Iris pigment epithelial cell (primary cell): ENCODE measurements at places on chromosomes 6 and 20.
A peak's percentile ranks its signal among the peaks of the same experiment; 100 is the strongest.

- DNase-seq = peak; percentile 73
Measured at GRCh38 chr6:128235556-128235955, 284.8 kb downstream of the PTPRK start.

DNA sequence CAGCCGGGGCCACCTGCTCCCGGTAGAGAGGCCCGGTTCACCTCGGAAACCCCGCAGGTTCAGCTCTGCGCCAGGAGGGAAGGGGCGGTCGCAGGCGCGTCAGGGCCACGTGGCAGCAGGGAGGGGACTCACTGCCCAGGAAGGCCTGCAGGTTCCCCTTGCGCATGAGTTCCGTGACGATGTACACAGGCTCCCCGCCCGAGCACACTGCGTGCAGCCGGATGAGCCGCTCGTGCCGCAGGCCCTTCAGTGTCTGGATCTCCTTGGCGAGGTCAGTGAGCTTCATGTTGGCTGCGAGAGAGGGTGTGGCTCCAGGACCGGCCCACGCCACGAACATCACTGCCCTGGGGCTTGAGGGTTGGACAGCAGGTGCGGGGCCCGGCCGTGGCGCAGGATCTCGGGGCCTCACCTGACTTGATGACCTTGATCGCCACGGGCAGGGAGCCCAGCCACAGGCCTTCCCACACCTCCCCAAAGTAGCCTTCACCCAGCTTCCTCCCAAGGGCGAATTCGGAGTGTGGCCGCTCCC lies 4.9 kb upstream of the PTK6 start:
- DNase-seq = no peak

DNA sequence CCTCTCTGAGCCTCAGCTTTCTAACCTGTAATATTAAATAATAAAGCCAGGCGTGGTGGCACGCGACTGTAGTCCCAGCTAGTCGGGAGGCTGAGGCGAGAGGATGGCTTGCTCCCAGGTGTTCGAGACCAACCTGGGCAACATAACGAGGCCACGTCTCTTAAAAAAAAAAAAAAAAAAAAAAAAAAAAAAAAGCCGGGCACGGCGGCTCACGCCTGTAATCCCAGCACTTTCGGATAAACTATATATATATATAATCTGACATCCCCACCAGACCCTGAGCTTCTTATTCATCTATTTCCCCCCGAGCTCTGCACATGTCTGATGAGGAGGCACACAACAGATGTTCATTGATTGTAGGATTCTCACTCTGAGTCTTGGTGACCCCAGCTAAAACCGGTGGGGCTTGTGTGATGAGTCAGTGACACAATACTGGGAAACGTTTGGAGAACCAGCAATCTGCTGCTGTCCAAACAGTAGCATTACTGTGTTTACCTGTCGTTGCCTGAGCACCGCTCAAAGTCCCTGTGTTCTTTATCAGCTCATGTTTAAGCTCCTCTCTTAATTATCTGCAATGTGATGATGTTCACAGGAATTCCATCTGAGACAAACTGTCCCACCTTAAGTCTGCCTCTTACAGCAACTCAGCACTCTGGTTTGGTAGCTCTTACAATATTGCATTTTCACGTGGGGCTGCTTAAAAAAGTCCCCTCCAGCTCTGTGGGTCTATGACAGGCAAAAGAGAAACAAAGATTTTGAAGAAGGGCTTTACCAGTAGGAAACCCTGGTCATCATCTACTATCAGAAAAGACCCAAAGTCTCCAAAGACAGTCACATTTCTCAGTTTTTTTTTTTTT lies 1.0 kb upstream of the SPATA2 start:
- no peak for DNase-seq

DNA sequence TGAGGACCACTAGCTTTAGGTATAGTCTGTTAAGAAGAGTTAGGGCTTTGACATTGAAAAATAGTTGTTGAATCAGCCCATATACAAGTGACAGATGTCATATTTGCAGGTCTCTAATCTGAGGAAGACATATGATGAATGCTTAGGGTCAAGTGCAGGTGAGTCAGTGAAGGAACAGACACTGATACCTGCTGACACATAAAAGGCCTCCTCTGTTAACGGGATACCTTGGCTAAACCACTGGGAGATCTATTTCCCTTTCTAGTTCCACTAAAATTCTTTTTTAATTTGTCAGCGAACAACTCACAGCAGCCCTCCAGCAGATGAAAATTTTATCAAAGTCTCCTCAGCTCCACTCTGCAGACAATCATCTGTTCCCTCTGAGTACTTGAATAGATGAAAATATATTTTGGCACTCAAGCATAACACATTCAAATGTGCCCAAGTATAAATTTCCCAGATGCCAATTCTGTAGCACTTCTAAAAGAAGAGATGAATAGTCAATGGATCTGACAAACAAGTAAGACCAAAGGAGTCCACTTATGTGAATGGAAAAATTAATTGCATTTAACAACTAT lies 154.0 kb downstream of the KIF16B start:
- no peak for DNase-seq

- DNase-seq = no peak
Measured at GRCh38 chr6:52657870-52658269, 13.0 kb upstream of the TMEM14A start.

DNA sequence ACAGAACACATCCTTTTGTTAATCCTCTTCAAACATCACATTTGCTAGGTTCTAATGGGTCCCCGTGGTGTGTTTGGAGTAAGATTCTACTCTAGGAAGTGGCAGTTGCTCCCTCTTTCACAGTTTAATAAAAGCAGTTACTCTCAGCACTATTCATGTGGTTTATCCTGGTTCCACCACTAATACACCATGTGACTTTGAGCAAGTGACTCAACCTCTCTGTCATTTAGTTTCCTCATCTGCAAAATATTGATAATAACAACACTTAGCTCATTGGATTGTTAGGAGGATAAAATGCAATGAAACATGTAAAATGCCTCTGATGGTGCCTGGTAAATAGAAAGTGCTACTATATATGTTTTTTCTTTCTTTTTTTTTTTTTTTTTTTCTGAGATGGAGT lies 488.0 kb upstream of the NOX3 start:
- DNase-seq = peak; percentile 32

DNA sequence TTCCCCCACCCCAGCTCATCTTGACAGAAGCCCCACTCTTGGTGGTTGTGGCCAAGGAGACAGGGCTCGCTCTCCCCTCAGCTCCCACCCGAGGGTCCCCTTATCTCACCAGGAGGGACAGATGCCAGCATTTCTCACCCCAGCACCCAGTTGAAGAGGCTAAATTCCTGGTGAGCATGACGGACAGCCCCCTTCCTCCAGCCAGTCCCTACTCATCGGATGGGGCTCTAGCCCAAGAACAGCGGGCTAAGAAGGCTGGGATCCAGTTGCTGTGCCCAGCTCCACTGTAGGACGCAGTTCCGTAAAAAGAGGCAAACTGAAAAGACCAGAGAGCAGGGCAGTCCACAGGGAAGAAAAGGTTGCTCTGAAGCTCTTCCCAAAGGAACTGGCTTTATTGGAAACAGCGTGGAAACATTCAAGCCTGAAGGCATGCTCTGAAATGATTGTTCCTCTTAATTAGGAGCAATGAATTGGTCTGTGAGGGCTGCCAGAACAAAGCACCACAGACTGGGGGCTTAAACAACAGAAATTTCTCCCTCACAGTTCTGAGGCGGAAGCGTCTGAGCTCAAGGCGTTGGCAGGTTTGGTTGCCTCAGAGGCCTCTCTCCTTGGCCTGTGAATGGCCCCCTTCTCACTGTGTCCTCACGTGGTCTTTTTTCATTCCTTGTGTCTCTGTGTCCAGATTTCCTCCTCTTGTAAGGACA lies 17.9 kb upstream of the KIF25 start:
- no peak for DNase-seq

- DNase-seq = peak; percentile 82
Measured at GRCh38 chr6:90068264-90068663, 174.0 kb downstream of the GJA10 start.

DNA sequence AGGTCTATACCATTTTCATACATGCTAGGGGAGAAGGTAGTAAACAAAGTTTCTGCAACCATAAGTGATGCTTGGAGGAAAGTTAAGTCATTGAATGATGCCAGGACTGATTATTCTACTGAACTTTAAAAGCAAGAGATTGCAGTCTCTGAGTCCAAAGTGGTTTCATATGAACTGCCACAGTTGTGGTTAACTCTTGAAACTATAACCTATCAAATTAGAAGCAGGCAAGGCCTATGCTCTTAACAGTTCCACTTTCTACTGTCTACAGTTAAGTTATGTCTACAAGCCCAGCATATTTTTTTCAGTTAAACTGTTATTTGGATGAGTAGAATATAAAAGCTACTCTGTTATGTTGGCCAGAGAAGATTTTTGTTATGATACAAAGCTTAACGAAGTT lies 326.5 kb upstream of the RUNX2 start:
- DNase-seq = no peak

DNA sequence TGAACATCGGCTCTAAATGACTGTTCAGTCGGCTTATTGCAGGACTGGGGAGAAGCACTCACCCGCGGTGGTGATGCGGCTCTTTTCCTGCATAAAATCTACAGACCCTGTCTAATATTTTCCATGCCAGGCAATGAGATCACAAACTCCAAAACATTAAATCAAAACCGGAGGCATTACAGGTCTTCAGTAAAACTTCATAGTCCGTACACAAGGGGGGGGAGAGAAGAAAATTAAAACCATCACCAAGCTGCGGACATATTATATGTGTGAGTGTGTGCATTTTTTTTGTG lies 6.3 kb upstream of the PAX1 start:
- DNase-seq = no peak

- peak; percentile 29 for DNase-seq
Measured at GRCh38 chr20:258963-259362, 1.4 kb downstream of the DEFB132 start.

DNA sequence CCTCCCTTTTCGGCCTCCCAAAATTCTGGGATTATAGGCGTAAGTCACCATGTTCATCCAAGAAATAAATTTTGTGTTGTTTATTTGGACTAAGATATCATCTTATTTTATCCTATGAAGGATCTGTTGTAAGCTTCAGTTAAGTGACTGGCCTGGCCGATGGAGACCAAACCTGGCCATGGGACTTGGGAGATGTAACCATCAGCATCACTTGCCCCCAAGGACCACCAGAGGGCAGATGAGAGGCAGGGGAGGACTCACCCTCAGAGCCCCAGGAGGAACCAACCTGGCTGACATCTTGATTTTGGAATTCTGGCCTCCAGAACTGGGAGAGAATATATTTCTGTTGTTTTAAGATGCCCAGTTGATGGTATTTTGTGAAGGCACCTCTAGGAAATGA lies 266.7 kb downstream of the CDH26 start:
- no peak for DNase-seq

GRCh38 chr6:4185846-4186245 lies 50.5 kb upstream of the ECI2 start:
- DNase-seq = no peak

GRCh38 chr6:8420031-8420588 lies 15.2 kb downstream of the SLC35B3 start:
- no peak for DNase-seq

DNA sequence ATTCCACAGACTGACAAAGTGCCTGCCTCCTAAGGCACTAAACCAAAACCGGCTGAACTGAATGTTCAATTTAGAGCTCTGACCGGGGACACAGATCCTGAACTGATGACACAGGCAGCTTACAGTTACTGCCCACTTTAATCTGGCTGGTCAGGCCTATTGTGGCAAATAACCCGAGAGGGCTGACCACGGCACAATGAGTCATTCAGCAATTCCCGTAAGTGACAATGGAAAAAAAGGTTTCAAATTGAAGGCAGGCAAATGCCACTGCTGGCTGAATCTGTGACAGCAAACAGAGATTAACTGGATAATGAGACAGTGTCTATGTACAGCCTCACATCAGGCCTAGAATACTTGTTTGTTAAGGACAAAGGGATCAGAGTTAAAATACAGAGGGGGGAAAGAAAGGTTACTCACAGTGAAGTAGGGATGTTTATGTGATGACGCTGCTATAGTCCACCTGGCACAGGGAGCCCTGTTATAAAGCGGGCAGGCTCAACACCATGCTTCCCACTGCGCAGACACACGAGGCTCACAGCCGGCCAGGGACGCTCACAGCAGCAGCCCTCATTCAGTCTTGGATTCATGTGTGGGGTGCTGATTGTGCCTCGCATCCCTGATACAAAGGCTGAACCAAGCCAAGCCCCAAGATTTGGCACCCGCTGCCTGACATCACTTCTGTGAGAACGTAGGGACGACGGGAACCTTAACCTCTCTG lies 54.4 kb downstream of the RTN4IP1 start:
- DNase-seq = peak; percentile 67

GRCh38 chr6:3803627-3804468 lies 45.3 kb upstream of the FAM50B start:
- DNase-seq = peak; percentile 89

GRCh38 chr6:17271628-17272027 lies 9.5 kb upstream of the RBM24 start:
- DNase-seq = no peak

DNA sequence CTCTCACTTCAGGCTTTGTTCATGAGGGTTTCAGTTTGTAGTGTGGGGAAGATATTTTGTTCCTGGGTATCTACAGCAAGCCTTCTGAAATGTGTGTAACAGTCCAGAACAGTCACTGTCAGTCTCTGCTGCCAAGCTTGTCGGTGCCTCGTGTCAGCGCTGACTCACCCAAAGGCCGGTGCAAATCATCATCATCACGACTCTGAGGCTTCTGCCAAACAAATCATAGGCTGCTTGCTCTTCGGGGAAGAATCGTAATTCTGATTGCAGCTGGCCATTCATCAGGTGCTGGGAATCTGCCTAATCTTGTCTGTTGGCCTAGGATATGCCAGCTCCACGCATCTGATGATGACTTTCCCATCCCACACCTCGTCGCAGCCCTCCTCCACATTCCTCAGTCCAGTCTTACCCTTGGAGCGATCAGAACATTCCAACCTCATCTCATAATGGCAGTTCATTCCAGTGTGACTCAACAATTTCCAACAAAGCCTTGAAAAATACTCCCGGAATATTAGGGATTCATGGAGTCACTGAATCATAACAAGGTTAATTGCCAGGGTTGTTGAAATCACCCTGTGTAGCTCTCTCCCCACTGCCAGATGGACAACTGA lies 40.9 kb downstream of the ALDH8A1 start:
- peak; percentile 98 for DNase-seq

DNA sequence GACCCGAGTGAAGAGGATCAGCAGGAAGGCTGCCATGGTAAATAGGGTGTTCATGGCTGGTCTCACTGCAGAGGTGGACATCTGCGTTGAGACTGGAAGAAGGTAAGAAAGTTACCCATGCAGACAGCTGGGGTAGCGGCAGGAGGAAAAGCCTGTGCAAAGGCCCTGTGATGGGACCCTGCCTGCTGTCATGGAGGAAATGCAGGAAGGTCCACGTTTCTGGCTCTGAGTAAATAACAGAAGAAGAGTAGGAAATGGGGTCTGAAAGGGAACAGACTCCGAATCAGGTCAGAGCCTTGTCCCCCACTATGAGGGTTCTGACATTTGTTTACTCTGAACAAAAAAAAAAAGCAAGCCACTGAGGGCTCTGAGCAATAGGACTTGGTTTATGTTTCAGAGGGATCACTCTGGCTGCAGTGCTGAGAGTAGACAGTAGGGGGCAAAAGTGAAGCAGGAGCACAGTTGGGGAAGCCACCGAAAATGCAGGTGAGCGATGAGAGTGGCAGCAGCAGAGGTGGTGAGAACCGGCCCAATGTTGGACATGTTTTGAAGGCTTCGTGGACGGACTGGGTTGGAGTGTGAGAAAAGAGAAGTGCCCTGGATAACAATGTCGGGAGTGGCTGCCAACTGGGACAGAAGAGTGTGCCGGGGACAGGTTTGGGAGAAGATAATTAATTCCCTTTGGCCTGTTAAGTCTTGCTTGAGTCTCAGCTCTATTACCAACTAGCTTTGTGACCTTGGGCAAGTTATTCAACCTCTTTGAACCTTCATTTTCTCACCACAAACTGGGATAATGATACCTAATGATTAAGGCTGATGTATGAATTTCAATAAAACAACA lies 57.9 kb upstream of the MAP7 start:
- peak; percentile 84 for DNase-seq

GRCh38 chr6:156378853-156379252 lies 398.3 kb upstream of the ARID1B start:
- DNase-seq = no peak
